ENCODE measurements at places on chromosomes 5 and 9.

DNA sequence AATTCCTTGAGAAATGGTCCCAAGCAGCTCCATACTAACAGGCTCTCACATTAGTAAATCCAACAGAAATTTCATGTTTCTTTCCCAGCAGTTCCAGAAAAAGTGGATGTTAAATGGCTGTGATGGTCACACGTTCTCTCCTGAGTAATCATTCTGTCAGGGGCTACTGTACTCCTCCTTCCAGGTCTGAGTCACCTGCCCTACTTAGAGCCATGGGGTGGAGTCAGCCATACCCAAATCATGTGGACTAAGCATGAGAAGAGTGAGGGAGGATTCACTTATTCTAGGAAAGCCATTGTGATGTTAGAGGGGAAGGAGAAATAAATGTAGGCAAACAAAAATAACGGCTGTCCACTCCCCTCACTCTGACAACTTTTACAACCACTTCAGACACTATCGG is 547.2 kb downstream of the CSNK1G3 start:
- DNase-seq, result no peak

GRCh38 chr5:34522599-34523386 is 133.3 kb upstream of the RAI14 start:
- peak; percentile 26 for DNase-seq

DNA sequence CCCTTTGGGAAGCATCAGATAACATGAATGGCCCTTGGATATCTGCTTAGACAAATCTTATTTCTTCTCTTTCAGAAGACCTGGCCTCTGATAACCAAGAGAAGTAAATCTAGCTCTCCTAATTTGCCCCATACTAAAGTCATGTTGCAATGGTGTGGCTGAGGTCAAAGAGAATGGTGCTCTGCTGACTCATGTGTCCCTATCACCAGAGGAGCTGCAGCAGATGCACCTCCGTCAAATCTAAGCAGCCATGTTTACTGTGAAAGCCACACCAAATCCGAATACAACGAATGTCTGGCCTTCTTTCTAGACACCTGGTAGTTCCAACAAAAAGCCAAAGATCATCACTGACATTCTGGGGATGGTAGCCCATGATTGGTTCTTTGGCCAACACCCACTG is 23.2 kb downstream of the RETREG1 start:
- DNase-seq, result no peak

- no peak for DNase-seq
Observed at GRCh38 chr5:9188131-9188530, 357.7 kb downstream of the SEMA5A start.

GRCh38 chr5:163659568-163659902 is 154.1 kb downstream of the MAT2B start:
- no peak for DNase-seq

- no peak for DNase-seq
Observed at GRCh38 chr9:35832814-35833213, 3.8 kb downstream of the TMEM8B start.

DNA sequence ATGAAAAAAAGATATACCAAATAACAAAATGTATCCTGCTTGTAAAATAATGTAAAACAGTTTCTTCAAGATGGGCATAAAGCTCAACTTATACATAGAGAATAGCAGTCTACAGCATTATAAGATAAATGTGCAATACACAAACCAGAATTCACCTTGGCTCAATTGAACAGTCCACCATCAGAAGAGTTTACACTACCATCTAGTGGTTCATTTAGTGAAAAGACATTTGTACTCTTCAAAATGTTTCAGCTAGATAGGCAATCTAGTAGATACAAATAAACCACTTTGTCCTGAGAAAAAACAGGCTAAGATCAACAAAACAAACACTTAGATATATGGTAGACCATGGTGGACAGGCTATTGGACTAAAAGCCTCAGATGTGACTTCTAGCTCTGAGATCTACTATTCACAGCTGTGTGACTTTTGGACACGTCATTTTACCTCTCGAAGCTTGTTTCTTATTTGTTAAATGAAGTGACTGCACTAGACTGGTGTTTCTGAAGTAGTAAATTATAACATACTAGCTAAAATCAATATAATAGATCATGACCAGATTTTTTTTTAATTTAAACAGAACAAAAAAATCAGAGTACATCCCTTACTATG is 22.1 kb upstream of the TPD52L3 start:
- DNase-seq, result no peak

DNA sequence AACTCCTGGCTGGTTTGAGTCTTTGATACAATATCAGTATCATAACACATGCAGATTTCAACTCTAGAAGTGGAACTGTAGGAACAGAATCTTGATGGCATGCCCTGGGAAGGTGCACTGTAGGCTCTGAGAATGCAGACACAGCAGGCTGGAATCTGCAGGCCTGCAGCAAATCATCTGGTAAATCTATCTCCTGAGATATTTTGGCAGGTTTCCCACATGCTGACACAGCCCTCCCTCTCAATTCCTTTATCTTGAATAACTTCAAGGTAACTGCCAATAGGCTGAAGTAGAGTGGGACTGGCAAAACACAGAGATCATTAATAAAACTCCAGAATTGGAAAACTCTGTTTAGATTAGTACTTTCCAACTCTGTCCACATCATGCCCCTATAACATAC is 177.8 kb upstream of the PCSK5 start:
- no peak for DNase-seq

DNA sequence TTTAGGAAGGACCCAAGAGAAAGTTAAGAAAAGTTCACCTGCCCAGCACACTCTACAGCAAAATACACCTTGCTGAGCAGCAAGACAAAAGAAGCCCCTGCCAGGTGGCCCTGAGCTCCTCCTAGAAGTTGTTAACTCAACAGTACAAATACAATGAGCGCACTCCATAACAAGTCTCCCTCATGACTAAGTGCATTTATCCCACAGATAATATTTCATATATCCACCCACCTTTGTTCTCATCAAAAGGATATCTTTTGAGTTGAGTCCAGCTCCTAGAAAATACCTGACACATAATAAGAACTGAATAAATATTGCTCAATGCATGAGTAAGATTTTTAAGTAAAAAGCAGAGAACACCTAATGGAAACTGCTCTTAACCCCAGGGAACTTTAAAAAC is 73.3 kb downstream of the ABCA1 start:
- DNase-seq, result no peak
